Activated CD8-positive, alpha-beta memory T cell treated with anti-CD3 and anti-CD28 coated beads for 1 hour (primary cell): ENCODE measurements at places on chromosomes 13 and 19.

DNA sequence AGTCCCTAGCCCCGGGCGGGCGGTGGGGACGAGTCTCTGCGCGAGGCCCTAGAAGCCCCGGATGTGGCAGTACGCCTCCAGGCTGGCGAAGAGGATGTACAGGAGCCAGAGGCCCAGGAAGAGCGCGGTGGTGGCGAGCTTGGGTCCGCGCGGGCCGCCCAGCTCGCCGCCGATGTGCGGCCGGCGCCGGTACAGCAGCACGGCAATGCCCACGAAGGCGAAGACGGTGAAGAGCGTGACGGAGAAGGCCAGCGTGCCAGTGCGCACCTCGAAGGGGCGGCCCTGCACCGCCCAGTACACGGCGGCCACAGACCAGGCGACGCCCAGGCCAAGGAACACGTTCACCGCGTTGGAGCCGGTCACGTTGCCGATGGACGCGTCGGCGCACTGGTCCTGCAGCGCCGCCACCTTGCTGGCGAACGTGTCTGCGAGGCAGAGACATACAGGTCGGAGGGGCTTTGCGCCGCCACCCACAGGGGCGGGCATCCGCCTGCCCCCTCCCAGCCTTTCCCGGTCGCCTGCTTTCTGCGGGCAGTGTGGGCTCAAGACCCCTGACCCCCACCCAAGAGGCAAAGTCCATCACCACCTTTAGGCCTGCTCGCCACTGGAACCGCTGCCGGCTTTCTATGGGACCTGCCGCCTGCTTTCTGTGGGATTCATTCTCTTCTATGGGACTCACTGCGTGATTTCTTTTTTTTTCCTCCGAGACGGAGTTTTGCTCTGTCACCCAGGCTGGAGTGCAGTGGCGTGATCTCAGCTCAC is 10.9 kb upstream of the MEIS3 start:
- no peak for DNase-seq

GRCh38 chr19:15112385-15112784 is 5.2 kb downstream of the SYDE1 start:
- no peak for DNase-seq

- DNase-seq, result no peak
Observed at GRCh38 chr13:65971541-65971940, 1258.6 kb downstream of the PCDH9 start.

GRCh38 chr13:104757712-104758111 is 1691.5 kb upstream of the SLC10A2 start:
- no peak for DNase-seq

DNA sequence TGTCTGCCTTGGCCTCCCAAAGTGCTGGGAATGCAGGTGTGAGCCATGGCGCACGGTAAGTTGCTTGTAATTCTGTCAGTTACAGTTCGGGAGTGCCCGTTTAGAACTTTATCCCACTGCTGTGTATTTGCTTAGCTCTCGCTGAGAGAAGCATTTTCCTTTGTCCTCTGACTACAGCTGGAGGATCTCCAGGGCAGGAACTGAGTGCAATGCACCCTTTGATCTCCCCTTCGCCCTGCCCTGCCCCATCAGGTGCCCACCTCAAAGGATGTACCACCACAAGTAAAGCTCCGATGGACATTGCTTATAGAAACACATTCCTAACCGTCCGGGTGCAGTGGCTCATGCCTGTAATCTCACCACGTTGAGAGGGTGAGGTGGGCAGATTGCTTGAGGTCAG is 6.5 kb downstream of the BRME1 start:
- no peak for DNase-seq

DNA sequence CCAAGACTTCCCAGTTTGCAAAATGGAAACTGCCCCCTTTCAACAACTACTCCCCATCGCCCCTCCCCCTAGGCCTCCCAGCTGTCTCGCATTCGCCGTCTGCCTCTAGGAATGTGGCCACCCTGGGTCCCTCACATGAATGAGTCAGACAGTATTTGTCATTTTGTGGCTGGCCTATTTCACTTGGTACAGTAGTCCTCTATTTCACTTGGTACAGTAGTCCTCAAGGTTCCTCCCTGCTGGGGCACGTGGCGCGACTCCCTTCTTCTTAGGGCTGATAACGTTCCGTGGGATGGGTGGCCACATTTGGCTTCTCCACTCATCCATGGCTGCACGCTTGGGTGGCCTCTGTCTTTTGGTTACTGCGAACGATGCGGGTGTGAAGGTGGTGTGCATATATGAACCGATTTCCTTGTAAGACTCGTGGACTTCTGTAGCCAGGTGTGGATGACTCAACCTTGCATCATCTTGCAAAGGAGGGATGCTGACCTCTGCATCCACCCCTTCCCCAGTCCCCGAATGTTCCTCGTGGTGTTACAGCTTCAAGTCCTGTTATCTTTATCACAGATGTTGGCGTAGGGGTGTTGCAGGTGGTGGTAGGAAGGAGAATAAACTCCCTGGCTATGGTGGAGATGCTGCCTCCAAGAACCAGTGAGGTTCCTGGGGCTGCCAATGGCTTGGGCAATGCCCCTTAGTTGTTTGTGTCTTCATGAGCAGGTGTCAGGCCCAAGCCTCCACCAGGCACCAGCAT is 112.1 kb upstream of the SOX1 start:
- DNase-seq, result no peak

GRCh38 chr19:38635483-38636399 is 11.7 kb upstream of the ACTN4 start:
- no peak for DNase-seq

- no peak for DNase-seq
Observed at GRCh38 chr19:15220833-15221232, 11.4 kb downstream of the EPHX3 start.

DNA sequence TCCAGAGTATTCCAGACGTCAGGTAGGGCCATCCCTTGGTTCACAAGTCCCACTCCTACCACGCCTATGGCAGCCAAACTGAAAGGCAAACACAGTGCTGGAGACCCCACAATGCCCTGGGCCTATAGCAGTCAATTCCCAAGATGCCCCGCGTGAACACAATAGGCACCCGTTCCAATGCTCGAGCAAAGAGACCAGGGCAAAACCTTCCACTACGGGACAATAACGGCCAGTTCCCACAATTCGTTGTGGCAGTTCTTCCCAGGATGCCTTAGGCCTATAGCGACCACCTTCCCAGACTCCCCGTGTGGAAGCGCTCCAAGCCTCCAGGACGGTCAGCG is 538 bp downstream of the ZNF428 start:
- DNase-seq, result no peak

- DNase-seq, result peak; percentile 29
Observed at GRCh38 chr13:46551410-46552302, 1.3 kb upstream of the LRCH1 start.

- DNase-seq, result no peak
Observed at GRCh38 chr19:1855040-1855827, 7.0 kb upstream of the REXO1 start.

- DNase-seq, result no peak
Observed at GRCh38 chr13:113548778-113549621, 35.6 kb upstream of the TFDP1 start.

DNA sequence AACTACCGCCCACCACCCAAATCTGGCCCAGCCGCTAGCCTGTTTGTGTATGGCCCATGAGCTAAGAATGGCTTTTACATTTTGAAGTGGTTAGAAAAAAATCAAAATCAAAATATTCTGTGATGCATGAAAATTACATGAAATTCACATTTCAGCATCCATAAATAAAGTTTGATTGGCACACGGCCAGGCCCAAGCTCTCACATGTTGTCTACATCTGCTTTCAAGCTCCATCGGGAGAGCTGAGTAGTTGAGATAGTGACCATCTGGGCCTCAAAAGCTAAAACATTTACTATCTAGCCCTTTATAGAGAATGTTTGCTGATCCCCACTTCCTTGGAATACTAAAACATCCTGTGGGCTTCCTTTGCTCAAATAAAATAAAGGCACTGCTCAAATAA is 14.5 kb downstream of the RFX2 start:
- no peak for DNase-seq

DNA sequence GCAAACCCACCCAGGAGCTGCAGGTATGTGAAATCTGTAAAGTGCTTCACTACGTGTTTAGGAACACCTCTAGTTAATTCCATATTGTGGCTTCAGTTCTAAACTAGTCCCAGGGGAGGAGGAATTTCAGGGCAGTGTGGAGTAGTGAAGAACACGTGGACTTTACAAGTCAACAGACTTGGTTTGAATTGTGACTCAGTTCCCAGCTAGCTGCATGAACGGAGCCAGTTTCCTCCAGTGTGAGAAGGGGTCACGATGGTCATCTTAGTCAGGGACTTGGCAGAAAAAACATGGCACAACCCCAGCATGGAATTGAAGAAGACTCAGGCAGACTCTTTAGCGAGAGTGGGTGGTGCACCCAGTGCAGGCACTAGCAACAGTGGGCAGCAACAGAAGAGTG is 175.7 kb upstream of the UBL3 start:
- no peak for DNase-seq

GRCh38 chr13:87444135-87444534 is 227.0 kb upstream of the SLITRK5 start:
- no peak for DNase-seq

DNA sequence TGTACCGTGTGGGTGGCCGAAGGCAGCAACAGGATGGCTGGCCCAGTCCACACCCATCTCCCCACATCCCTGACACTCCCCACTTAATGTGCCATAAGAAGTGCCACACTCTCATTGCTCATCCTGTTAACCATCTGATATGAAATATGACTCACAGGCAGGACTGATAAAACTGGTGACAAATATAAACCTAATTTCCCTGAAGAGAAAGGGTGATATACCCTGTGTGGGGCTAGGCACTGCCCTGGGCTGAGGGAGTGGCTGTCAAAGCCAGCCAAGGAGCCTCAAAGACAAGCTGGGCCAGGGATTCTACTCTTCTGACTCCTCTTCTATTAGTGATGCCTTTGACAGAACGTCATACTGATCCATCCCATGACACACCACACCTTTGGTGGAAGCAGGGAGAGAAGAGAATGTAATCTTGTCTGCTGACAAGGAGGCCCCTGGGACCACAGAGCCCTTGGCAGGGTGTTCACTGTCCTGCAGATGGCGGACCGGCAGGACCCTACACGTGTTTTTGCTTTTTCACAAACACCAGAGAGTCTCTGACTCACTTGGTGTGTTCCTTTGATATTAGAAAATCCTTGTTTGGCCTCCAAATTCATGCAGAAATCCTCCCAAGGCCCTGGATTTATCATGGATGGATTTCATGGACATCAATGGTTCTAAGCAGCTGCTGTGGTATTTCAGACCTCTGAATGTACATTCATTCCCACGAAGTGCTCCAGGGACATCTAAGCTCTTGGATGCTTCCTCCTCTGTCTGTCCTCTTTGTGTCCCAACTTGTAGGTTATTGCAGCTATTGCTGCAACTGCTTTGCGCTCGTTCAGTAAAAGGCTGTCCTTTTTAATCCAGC is 98.0 kb upstream of the WASF3 start:
- no peak for DNase-seq
